Glomerular endothelial cell (primary cell): ENCODE measurements at places on chromosomes 3 and 15.
A peak's percentile ranks its signal among the peaks of the same experiment; 100 is the strongest.

DNA sequence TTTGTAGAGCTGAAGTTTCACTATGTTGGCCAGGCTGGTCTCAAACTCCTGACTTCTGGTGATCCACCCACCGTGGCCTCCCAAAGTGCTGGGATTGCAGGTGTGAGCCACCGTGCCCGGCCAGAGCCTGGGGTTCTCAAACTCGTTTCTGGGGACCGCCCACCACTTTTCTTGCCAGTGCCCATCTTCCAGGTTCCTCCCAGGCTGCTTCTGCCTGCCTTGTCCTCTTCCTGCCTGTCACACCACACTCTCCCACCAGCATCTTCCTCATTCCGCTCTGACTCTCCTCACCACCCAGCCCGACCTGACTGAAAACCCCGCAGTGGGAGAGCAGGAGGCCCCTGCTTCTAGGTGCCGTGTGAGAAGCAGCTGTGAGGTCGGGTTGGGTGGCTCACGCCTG lies 3.1 kb upstream of the DYNLT2B start:
- no peak for DNase-seq

- no peak for DNase-seq
Measured at GRCh38 chr3:130758624-130759369, 12.2 kb upstream of the PIK3R4 start.

GRCh38 chr15:67784090-67784781 lies 41.1 kb upstream of the SKOR1 start:
- DNase-seq: no peak

DNA sequence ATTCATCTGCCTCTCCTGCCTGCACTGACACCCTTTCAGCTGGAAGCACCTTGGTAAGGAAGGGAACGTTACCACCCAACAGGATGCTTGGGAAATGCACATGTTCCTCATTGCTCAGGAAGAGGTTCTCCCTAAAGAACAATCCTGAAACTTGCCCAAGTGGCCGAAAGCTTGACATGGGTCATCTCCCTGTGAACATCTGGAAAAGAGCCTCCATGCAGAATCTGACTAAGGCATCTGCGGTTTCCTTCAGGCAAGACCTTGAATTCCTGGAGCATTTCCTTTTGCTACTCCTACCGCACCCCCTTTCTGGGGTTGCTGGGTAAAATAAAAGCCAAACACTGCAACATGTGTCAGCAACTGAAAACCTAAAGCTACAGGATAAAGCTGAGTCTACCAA lies 68.7 kb upstream of the SNRK start:
- no peak for DNase-seq

DNA sequence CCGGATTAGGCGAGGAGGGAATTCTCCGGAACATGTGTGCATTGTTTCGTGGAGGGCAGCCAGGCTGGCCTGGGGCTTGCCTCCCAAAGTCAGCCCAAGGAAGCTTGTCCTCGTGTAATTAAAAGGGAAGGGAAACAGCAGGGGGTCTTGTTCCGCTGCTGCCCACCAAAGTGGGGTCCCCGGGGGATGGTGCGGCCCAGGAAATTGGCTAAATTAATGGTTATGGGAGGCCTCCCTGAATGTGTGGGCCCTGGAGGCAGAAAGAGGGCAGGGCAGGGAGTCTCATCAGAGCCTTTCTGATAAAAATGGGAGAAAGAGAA lies 118.1 kb downstream of the OPA1 start:
- DNase-seq: no peak

- peak; percentile 83 for DNase-seq
Measured at GRCh38 chr15:40064231-40064894, 25.4 kb upstream of the SRP14 start.

- no peak for DNase-seq
Measured at GRCh38 chr3:170090601-170090981, 52.8 kb downstream of the GPR160 start.

DNA sequence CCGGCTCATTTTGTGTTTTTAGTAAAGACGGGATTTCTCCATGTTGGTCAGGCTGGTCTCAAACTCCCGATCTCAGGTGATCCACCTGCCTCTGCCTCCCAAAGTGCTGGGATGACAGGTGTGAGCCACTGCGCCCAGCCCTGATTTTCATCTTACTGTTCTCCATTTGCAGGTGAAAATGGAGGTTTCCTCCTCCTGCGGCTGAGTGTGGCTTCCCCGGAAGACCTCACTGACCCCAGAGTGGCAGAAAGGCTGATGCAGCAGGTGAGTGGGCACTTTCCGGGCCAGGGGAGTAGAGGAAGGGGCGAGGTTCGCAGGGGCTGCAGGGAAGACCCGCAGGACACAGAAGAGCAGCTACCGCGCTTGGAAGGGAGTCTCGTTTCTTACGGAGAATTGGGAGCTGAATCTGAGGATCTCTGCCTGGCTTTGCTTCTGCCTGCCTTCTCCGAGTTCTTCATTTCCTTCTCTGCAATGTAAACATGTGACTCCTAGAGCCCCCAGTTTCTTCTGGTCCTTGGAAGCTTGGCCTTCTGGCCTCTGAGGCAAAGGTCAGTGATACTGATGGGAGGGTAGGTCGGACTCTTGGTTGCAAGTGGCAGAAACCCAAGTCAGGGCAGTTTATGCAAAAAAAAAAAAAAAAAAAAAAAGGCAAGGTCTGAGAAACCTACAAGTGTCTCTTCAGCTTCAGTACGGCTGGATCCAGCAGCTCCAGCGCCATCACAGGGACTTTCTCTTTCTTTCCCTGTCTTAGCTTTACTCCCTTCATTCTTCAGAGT lies 8.9 kb downstream of the MUC20 start:
- no peak for DNase-seq

- DNase-seq: no peak
Measured at GRCh38 chr3:117463276-117464115, 753.9 kb downstream of the TUSC7 start.

DNA sequence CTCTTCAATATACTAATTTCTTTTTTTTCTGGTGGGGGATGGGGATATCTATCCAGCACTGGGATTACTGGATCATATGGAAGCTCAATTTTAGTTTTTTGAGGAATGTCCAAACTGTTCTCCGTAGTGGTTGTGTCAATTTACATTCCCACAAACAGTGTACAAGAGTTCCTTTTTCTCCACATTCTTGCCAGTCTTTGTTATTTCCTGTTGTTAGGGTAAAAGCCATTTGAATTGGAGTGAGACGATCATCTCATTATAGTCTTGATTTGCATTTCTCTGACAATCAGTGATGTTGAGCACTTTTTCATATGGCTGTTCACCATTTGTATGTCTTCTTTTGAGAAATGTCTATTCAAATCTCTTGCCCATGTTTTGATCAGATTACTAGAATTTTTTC lies 12.8 kb upstream of the WDR49 start:
- DNase-seq: no peak
